ENCODE measurements at places on chromosomes 7 and 10. TPM values are rescaled to one million over a fixed set of nuclear protein-coding genes. Genes with fewer than 3 reads are reported as not detected.

The VWDE gene
- 5.1 TPM for polyA plus RNA-seq

The SLC18A3 gene
- not detected for polyA plus RNA-seq

The EXOSC1 gene
- polyA plus RNA-seq = 39.7 TPM

The CDNF gene
- polyA plus RNA-seq = 4.0 TPM

The PIP gene
- polyA plus RNA-seq = not detected

The CALML3 gene
- not detected for polyA plus RNA-seq

DNA sequence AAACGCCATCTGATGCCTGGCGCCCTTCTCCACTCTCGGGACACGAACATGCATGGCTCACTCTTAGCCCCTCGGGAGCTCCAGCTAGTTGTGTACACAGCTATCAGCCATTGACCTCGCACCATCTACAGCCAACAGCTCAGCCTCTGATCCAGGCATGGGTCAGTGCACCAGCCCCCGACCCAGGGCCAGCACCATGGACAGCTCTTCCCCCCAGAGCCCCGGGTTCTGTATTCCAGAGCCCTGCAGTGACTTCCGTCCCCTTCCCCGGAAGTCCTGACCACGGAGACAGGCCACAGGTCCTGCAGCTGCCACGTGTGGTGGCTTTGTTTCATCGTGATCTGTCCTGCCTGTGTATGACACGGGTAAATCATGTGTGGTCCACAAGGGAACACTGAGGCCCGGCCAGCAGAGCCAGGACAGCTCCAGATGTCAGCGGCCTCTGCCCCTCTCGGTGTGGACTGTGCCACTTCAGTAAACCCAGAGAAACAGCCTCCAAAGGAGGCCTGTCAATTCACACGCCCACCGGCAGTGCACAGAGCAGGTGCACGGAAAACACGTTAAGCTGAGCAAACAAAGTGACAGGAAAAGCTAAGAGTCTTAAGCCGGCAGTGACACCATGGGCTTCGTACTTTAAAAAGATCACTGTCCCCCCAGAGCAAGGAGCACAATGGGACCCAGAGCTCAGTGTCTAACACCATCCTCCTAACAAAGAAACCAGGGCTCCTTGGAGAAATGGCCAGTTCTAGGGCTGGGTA, 13.0 kb downstream of the STK32C start:
- DNase-seq = no peak

DNA sequence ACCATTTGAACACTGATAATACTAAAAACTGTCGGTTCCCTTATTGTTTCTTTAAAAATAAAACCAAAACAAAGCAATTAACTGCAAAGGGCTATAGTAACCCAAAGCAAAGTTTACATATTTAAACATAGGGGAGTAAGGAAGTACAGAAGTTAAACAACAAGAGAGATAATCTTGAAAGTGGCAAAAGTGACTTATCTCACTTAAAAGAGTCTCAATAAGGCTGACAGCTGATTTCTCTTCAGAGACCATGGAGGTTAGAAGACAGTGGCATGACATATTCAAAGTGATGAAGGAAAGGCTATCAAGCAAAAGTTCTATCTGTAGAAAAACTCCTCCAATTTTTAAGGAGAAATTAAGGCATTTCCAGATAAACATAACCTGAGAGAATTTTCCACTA, 233.5 kb upstream of the HDAC9 start:
- no peak for DNase-seq

DNA sequence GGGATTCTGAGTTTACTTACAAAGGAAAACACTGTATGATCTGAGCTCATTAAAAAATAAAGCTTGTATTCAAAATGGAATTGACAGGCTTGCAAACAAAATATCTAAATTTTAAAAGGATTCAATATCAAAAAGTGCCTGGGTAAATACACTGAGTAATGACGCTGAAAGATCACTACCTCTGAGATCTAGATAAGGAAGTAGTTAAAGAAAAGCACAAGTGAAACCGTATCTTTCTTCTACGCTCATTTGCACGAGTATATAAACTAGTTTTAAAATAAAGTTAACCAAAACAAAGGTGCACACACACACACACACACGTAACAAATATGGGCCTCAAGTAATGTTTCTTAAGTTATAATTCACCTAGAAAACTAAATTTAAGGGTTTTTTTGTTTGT, 93.4 kb downstream of the SNX13 start:
- DNase-seq = no peak

GRCh38 chr10:91593834-91594233, 39.0 kb downstream of the PPP1R3C start:
- DNase-seq = no peak

DNA sequence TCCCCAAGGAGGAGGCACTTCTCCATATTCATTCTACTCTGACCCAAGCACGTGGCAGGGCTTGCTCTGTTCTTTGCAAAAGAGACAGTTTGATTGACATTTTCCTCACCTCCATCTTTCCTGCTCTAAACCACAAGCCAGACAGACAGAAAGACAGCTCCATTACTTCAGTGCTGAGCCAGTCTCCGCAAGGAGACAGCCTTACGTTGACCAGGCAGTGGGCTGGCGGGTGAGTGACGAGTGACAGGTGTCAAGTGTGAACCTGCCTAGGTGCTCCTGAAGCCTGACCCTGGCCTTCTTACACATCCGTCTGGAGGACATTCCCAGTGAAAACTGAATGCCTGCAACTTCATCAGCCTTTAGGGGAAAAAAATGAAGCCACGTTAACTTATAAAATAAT, 314.6 kb downstream of the TNS3 start:
- no peak for DNase-seq

DNA sequence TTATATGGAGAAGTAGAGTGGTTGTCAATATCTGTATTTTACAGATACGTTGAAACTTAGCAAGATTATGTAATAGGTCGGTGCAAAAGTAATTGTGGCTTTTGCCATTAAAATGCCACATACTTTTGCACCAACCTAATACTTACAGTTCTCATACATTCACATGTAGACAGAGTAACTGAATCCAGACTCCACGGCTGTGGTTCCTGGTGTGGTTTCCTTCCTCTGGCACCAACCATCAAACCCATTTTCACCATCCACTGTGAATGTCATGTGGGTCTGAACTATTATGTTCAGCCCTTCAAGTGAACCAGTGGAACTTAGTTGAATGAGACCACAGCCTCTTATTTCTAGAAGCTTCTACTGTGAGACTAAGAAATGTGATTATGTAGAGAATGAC, 31.5 kb upstream of the SLIT1 start:
- no peak for DNase-seq

- no peak for DNase-seq
Observed at GRCh38 chr10:118522791-118523498, 72.5 kb downstream of the PRLHR start.

- DNase-seq = no peak
Observed at GRCh38 chr10:18421726-18422293, 229.6 kb downstream of the NSUN6 start.

DNA sequence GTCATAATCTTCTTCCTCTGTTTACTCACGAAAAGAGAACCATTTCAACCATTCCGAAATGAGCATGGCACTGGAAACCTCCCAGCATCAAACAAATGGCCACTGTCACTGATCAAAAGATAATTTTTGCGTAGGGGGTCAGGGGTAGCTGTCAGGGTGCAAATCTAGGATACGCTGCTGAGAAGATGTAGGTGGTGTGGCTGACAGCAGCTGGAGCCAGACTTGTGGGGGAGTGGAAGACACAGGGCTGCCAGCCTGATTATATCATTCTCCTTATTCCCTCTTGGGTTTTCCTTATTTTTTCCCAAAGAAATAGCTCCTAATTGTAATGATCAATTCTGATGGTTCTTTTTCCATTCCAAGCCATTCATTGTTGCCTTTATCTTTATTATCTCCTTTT, 266.1 kb downstream of the SORCS1 start:
- no peak for DNase-seq

DNA sequence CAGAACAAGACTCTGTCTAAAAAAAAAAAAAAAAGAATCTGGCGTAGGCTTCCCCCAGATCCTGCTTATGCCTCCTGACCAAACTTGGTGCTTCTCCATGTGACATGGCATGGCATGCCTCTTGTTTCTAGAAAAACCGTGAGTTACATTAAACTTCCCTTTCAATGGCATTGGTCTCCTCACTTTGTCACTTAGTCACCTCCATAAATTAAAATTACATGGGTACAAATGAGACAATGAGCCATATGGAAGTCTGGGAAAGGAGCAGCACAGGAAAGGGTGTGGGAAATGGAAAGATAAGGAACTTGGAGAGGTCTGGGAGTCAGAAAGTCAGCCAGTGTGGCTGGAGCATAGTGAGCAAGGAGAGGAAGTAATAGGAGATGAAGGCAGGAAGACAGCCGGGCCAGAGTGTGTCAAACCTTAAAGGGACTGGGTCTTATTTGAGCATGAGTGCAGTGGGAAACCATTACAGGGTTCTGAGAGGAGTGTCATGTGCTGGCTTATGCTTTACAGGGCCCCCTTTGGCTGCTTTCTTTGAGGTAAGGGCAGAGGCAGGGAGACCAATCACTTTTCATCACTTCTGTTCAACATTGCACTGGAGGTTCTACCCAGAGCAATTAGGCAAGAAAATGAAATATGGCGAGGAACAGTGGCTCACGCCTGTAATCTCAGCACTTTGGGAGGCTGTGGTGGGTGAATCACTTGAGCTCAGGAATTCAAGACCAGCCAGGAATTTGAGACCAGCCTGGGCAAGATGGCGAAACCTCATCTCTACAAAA, 21.3 kb upstream of the ZMIZ2 start:
- no peak for DNase-seq

GRCh38 chr7:69412331-69413146, 185.7 kb upstream of the AUTS2 start:
- DNase-seq = peak; percentile 22

DNA sequence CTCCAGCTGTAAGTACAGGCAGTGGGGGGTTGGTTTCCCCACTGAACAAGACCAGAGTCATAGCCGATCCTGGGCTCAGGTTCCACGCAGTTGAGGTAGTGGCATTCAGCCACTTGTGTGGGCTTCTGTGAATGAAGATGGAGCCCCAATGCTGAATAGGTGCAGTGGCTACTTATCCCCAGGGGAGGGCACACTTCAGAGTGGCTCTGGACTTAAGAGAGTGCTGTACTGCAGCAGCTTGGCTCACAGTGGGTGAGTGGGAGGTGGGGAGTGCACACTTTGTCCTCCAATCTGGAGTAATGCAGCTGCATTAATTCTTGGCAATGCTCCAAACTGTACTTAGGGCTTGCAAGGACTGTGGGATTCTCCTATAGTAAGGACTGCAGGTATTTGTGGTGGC, 81.9 kb downstream of the BUB3 start:
- DNase-seq = no peak
